T1000 (cell line): ENCODE measurements at places on chromosomes 1 and 21.

DNA sequence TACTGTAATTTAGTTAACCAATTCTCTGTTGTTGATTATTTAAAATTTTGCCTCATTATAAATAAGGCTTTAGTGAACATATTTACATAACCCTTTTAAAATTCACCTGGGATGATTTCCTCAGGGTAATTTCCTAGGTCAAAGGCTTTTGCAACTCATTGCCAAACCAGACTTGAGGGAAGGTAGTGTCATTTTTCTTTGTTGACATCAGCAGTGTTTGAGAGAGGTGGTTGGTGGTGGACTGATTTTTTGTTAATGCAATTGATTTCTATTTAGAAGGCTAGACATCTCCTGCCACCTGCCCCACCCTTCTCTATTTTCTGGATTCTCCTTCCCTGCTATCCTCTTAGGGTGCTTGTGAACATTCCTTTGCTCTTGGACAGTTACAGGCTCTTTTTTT, 116.8 kb downstream of the HHAT start:
- no peak for DNase-seq

- DNase-seq: no peak
These were observed 723.7 kb downstream of the RWDD3 start for GRCh38 chr1:95957748-95958147.

DNA sequence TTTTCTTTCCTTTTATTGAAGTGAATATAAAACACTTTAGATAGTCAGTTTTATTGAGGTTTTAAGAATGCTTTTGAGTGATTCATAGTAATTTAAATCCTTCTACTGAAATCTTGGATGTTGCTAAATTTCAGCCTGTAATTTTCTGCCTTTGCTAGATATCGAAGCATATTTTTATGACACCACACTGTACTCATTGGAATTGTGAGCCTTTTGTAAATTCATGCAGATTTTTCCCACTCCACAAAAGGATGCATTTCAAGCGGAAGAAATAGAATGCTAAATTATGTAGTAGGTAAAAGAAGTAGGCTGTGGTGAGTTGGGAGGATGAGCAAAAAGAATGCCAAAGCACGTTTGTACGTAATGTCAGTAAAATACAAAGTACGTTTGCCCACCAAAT, 13.8 kb downstream of the SNX7 start:
- DNase-seq: no peak

DNA sequence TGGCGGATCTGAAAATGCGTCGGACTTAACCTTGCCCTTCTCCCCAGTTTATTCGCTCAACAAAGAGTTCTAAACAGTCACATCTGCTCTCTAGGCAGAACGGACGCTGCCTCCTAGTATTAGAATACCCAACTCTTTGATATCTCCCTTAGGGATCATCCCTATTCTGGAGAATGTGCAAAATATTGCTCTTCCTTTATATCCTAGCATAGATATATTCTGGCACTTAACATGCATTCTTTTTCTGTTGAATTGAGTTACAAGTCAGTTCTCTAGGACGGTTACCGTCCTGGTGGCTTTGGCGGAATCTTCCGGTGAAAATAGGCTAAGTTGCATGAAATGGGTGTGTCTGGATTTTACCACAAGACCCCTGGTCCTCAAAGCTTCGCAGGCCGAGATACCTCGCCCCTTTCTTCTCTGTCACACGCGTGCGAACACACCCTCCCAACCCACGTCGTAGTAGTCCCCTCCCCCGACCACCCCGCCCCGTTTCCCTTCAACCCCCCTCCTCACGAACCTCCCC, 501 bp upstream of the DNAJC6 start:
- DNase-seq: no peak

GRCh38 chr21:44425895-44426662, 29.2 kb upstream of the LRRC3 start:
- DNase-seq: no peak

DNA sequence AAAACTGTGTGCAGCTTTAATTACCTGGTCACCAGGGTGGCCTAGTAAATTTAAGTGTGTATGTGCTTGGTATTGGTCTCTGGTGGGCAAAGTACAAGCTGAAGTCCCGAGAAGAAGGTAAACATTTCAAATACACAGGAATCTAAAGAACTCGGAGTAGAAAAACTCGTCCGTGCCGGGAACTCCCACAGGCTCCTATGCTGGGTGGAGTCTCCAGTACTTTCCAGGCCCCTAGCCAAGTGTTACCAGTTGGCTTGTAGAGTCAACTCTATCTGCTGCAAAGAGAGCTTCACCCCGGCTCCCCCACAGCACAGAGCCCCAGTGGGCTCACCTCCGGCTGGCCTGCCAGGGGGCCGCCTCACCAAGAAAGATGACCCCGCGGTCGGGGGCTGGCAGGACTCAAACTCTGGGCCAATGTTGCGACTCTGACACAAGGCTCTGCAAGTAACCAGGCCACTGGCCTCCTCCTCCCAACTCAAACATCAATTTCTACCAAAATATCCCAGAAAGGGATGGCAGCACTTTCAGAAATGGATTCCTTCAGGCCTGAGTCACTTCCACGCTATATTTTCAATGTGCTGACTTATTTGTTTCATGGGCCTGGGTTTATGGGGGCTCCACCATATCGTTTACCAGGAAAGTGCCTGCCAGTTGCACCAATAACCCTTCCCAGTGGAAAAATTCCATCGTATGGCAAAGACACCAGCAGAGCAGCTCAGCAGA, 73.9 kb downstream of the SLC66A1 start:
- DNase-seq: no peak
